ENCODE measurements at places on chromosomes 1 and 21. TPM values are rescaled to one million over a fixed set of nuclear protein-coding genes. Genes with fewer than 3 reads are reported as not detected.

- DNase-seq, result no peak
- no peaks in the 10 kb centered on the region for H3K4me1 ChIP-seq
- H3K27me3 ChIP-seq, result no peaks in the 10 kb centered on the region
- no peak overlapping the region for H3K27ac ChIP-seq
- H3K36me3 ChIP-seq, result no peaks in the 10 kb centered on the region
Measured at GRCh38 chr1:219281831-219282230, 108.2 kb downstream of the LYPLAL1 start.

Gene CASQ2
- polyA plus RNA-seq, result 0.52 TPM

DNA sequence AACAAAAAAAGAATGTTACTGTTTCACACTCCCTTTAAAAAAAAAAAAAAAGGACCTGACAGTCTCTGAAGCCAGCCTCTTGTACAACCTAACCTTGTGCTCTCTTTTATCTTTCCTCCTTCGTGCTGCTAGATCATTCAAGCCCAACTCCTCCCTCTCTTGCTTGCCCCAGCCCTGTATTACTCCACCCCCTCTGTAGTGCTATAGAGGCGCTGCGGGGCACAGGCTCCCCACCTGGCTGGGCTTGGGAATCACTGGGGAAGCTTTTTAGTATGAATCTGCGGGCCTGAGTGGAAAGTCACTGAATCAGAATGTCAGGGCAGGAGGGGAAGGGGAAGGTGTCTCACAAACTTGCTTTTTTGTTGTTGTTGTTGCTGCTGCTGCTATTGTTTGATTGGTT lies 383.7 kb upstream of the CAMK1G start:
- no peaks in the 10 kb centered on the region for H3K4me1 ChIP-seq
- DNase-seq, result no peak
- H3K36me3 ChIP-seq, result no peaks in the 10 kb centered on the region
- no peak overlapping the region for H3K27ac ChIP-seq
- no peak overlapping the region for H3K4me3 ChIP-seq

GRCh38 chr21:44614961-44615391 lies 3.1 kb downstream of the KRTAP10-8 start:
- H3K36me3 ChIP-seq, result no peaks in the 10 kb centered on the region
- H3K27ac ChIP-seq, result no peak overlapping the region
- no peak overlapping the region for H3K4me3 ChIP-seq
- H3K27me3 ChIP-seq, result peaks cover 18% of the 10 kb centered on the region
- no peaks in the 10 kb centered on the region for H3K4me1 ChIP-seq

DNA sequence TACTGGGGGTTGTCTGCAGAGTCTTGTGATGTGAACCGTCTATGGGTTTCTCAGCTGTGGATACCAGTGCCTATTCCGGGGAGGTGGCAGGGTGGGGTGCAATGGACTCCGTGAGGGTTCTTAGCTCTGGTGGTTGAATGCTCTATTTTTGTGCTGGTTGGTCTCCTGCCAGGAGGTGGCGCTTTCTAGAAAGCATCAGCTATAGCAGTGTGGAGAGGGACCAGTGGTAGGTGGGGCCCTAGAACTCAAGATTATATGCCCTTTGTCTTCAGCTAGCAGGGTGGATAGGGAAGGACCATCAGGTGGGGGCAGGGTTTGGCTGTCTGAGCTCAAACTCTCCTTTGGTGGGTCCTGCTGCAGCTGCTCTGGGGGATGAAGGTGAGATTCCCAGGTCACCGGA lies 127.3 kb upstream of the PLD5 start:
- no peak overlapping the region for H3K4me3 ChIP-seq
- H3K27me3 ChIP-seq, result no peaks in the 10 kb centered on the region
- H3K27ac ChIP-seq, result no peak overlapping the region
- no peaks in the 10 kb centered on the region for H3K36me3 ChIP-seq
- no peaks in the 10 kb centered on the region for H3K4me1 ChIP-seq

- no peaks in the 10 kb centered on the region for H3K36me3 ChIP-seq
- no peak for DNase-seq
- H3K27me3 ChIP-seq, result no peaks in the 10 kb centered on the region
- peak overlapping the region; percentile 67 for H3K27ac ChIP-seq
- H3K4me3 ChIP-seq, result no peak overlapping the region
Measured at GRCh38 chr1:235552146-235552716, 48.0 kb upstream of the B3GALNT2 start.

Gene CAMK2N1
- 4.9 TPM for polyA plus RNA-seq

- no peaks in the 10 kb centered on the region for H3K4me1 ChIP-seq
- H3K27me3 ChIP-seq, result no peaks in the 10 kb centered on the region
- H3K27ac ChIP-seq, result no peak overlapping the region
- H3K4me3 ChIP-seq, result no peak overlapping the region
- no peaks in the 10 kb centered on the region for H3K36me3 ChIP-seq
Measured at GRCh38 chr21:17585875-17586450, 26.7 kb downstream of the BTG3 start.

Gene AKR7A3
- polyA plus RNA-seq, result 1.0 TPM

- no peaks in the 10 kb centered on the region for H3K27me3 ChIP-seq
- no peaks in the 10 kb centered on the region for H3K4me1 ChIP-seq
- no peak overlapping the region for H3K27ac ChIP-seq
- no peak overlapping the region for H3K4me3 ChIP-seq
- DNase-seq, result no peak
Measured at GRCh38 chr1:193504920-193505319, 318.5 kb upstream of the B3GALT2 start.
